ENCODE measurements at places on chromosomes 2 and 18.

DNA sequence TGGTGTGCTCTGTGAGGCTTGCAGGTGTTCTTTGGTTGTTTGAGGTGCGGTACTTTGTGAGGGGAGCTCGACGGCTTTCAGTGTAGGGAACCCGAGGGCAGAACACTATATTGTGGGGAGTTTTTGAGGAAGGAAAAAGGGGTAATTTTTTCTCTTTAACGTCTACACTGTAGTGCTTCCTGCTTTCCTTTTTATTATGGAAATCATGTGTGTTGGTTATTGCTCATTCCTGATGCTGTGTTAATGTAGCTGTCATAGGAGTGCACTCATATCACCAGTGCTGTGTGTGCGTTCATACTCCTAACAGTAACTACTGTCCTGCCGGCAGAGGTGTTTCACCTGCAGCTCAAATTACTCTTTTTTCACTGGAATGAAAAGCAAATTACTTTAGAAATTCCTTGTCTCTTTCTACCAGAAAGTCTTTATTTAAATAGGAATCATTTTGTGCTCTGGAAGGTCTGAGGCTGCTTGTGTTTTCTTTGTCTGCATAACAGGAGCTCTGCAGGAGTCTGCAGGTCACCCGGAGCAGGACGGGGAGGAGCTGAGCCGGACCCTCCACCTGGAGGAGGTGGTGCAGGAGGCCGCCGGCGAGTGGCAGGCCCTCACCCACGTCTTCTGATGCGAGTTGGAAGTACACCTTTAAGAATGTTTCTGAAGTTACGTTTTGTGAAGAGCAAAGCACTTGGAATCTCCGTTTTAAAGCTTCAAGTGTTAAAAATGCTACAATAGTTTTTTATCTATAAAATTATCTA is 145.5 kb downstream of the ZNF236 start:
- DNase-seq, result no peak

- DNase-seq, result peak; percentile 68
Measured at GRCh38 chr2:29115797-29116781, 874 bp downstream of the CLIP4 start.

GRCh38 chr2:130917006-130917688 is 80.4 kb downstream of the ARHGEF4 start:
- no peak for DNase-seq

DNA sequence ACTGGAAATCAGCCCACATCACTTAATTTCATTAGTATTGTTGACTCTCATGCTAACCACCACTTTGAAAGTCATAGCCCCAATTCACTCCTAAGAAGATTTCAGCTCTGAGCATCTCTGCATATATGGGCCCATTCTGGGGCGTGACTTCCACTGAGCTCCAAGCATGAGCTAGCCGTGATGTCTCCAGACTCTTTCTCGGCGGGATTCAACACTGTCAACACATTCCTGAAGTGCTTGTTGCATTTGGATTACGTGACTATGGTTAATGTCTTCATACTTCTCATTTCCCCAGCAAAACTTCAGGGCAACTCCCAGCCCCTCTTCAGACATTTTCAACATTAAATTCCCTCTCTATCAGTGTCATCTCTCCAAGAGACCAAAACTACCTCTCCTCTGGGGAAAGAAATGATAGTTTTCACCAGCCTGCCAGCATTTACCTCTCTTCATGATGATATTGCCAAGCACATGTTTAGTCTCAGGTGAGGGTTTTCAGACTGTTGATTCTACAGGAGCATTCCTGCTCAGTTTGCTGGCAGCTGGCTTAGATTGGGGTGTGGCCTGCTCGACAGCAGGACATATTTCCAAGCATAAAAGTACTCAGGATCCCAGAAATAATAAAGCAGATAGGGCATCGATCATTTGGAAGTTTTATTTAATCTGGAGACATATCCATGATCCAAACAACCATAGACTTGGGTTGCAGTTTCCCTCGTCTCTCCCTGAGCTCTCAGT is 81.7 kb downstream of the FEZ2 start:
- no peak for DNase-seq

DNA sequence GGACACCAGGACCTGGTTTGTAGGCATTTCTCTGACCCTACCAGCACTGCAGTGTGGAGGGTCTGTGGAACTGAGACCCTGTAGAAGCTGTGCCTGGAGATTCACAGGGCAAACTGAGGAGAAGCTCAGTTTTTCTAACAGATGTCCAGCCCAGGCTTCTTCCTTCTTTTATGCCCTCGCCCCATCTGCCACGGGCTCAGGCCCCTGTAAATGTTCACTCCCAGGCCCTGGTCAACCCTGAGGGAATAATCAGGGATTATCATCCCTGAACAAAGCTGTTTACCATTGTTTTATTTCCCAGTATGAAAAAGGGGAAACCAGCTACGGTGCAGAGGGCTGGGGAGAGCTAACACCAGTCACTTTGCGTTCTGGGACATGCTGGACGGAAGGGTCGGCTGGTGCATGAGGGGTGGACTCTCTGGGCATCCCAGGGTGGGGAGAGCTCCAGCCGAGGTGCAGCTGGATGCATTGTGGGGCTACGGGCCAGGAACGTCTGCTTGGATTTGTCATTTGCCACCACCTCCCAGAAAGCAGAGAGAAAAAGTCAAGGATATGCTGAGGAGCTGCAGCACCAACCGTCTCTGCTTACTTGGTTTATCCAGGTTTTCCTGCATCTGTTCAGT is 183.8 kb downstream of the TFCP2L1 start:
- DNase-seq, result no peak

GRCh38 chr18:75475228-75475627 is 47.7 kb upstream of the SMIM21 start:
- no peak for DNase-seq

GRCh38 chr2:2916621-2917020 is 461.0 kb downstream of the EIPR1 start:
- DNase-seq, result no peak

DNA sequence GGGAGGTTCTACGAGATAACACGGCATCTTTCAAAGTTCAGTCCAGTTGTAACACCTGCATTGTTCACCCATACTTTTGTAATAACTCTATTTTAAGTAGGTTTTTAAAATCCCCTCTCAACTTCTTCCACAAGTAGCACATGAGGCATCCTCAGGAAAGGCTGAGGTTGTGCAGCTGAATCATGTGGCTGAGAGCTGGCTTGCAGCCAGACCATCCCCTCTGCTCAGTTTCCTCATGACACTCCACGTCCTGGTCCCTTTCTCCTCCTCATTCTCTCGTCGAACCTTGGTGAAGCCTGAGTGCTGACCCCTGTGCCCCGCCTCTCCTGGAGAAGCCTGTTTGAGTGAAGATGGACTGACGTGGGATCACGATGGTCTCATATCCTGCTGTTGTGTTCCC is 42.5 kb downstream of the POU3F3 start:
- DNase-seq, result no peak

DNA sequence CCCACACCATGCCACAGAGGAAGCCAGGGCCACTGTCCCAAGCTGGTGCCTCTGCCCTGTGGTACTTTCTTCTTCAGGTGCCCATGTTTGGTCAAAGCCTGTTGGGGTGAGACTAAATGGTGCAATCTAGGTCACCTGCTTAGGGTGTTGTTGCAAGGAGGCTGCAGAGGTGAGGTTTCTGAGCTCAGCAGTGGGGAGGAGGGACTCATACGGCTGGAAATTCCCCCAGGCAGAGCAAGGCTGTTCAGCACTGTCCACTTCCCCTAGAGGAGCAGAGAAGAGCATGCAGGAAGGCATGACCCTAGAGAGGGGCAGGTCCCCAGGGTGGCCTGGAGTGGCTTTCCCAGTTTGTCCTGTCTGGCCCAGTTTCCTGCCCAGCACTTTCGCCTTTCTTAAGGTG is 211.0 kb downstream of the HAUS1 start:
- no peak for DNase-seq

- DNase-seq, result peak; percentile 73
Measured at GRCh38 chr18:58863539-58864145, 1.0 kb upstream of the ZNF532 start.

- peak; percentile 73 for DNase-seq
Measured at GRCh38 chr2:10721396-10722251, at the start of gene ATP6V1C2. Gene ATP6V1C2, plus strand, starts transcription at chr2:10721630. Its CDS starts 1,220 bp downstream, at chr2:10722850.

- DNase-seq, result no peak
Measured at GRCh38 chr2:232859385-232859916, 10.6 kb upstream of the SNORC start.

DNA sequence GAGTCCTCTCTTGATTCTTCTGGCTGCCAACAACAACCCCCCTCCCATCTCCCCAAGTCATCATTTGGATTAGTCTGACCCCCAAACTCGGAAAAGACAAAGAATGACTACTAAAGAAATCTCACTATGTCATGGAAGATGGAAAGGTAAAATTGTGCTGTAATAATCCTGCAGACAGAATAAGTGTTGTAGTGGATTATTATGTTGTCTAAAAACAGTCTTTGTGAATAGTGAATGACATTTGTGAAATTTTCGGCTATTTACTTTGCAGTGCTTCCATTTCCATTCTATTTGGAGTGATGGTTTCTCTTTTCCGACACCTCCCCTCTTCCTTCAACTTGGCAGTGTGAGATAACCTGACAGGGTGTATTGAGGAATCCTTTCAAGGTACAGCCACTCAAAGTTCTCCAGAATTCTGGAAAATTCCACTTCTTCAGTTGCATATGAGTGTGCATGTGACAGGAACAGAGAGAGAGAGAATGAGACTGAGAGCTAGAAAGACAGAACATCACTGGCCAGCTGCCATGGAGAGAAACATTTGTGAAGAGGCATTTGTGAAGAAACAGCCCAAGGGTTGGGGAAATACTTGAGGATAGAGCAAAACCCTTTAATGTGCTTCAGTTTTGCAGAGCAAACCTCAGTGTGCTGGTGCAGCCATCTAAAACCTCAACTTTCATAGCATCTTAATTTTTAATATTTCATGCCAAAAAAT is 141.9 kb upstream of the DLX2 start:
- no peak for DNase-seq

DNA sequence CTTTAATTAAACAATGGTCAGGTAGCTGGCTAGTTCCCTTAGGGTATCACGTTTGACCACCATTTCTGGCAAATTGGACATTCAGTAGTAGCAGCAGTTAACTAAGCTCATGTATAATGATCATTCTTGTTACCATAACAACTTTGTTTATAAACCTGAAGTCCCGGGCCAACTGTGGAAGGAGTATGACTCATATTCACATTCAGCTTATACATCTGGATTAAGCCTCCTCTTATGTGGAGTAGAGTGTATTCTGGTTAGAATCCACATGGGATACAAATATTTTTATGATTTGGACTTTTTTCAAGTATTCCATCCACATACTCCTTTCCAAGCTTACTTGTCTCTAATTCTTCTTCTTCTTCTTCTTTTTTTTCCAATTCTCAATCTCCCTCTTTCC is 70.3 kb upstream of the ZSWIM2 start:
- no peak for DNase-seq

DNA sequence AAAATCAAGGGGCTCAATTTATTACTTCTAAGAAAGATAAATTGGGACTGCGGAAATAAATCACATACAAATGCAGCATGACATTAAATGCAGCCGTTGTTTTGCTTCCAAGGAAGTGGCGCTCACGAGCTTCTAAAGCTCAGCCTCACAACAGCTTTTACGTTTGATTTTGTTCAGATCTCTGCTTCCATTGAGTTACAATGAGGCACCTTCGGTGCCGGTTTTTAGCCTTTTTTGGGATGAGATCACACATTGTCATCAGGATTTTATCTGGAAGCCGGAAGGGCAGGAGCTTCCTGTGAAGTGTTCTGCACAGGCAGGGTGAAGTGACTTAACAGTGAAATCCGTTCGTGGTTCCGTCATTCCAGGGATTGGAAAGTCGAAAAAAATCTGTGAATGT is 209.8 kb downstream of the DCDC2C start:
- DNase-seq, result no peak

DNA sequence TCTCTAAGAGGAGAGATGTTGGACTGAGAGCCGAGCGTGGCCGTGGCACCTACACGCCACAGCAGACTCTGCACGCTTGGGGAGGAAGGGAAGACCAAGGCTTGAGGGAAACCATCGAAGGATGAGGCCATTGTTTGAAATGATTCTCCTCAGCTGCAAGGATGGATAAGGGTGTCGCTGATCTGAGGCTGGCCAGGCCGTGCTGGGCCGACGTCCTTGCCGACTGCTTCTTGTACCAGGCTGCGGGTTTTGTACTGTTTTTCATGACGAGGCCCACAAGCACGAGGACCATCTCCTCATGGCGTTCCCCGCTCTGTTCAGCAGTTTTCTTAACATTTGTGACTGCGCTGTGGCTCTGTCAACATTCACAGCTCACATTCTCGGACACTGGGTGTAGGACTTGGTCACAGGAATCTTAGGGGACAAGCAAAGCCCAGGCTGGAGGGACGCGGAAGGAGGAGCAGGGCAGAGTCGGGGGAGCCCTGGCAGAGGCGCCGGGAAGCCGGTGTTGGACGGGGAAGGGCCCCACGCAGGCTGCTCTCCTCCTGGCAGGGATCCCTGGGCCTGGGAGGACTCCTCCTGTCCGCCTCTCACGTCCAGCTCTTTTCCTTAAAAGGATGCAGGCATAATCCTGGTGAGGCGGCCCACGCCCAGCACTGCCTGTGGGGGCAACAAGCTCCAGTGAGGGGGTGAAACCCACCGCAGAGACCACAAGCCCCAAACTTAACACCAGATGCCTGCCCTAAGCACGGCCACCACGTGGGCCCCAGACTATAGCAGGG is 259.0 kb upstream of the SALL3 start:
- peak; percentile 38 for DNase-seq

DNA sequence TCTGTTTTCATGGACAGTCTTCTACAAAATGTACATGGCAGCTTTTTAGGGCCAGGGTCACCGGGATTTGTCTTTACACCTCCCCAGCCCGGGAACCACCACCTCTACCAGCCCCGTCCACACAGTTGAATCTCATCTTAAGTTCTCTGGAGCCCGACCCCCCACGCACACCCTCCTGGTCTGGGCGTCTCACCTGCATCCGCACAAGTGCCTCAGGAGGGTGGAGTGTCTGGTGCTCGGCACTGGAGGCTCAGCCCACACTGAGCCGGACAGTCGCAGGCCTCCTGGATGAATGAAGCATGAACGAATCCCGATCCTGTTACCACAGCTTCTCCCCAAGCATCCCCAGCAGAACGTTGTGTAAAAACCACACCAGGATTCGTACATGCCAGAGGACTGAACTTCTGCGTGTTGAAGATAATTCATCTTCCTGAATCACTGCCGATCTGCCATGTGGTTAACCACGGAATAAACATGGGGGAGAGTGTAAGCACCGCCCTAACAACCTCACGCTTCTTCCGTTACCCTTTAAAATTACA is 162.0 kb downstream of the RTP5 start:
- DNase-seq, result peak; percentile 23

All from right lobe of liver (tissue), 6 donors.